ENCODE measurements at places on chromosomes 3 and 15.

GRCh38 chr3:133998691-133999241 is 31.0 kb downstream of the SLCO2A1 start:
- DNase-seq, result no peak

DNA sequence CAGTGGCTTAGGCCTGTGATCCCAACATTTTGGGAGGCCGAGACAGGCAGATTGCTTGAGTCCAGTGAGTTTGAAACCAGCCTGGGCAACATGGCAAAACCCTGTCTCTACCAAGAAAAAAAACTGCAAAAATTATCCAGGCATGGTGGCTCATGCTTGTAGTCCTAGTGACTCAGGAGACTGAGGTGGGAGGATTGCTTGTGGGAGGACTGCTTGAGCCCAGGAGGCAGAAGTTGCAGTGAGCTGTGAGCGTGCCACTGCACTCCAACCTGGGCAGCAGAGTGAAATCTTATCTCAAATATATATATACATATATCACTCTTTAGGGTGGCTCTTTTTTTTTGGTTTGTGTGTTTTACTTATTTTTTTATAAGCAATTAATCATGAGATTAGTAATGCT is 83.7 kb upstream of the WDR72 start:
- DNase-seq, result no peak

- DNase-seq, result no peak
Observed at GRCh38 chr15:59434481-59434880, 3.5 kb upstream of the FAM81A start.

DNA sequence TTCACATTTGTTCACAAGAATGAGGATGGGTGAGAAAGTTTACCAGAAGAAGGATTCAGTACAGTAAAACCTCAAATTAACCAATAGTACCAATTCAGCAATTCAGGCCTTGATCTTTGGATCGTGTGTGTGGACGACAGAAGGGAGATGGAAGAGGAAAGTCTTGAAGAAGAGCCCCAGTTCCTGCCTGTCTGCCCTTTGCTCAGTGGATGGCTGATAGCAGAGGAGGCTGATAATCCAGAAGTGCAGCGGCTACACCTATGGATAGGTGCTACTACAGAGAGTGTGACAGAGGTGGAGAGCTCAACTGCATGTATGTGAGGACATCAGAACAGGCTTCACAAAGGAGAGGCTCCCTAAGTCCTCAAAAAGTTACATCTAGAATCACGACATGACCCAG is 29.2 kb upstream of the PLXND1 start:
- DNase-seq, result no peak

GRCh38 chr15:39456582-39457330 is 124.1 kb upstream of the THBS1 start:
- DNase-seq, result no peak

GRCh38 chr15:58182460-58183163 is 44.4 kb downstream of the AQP9 start:
- DNase-seq, result peak; percentile 37

DNA sequence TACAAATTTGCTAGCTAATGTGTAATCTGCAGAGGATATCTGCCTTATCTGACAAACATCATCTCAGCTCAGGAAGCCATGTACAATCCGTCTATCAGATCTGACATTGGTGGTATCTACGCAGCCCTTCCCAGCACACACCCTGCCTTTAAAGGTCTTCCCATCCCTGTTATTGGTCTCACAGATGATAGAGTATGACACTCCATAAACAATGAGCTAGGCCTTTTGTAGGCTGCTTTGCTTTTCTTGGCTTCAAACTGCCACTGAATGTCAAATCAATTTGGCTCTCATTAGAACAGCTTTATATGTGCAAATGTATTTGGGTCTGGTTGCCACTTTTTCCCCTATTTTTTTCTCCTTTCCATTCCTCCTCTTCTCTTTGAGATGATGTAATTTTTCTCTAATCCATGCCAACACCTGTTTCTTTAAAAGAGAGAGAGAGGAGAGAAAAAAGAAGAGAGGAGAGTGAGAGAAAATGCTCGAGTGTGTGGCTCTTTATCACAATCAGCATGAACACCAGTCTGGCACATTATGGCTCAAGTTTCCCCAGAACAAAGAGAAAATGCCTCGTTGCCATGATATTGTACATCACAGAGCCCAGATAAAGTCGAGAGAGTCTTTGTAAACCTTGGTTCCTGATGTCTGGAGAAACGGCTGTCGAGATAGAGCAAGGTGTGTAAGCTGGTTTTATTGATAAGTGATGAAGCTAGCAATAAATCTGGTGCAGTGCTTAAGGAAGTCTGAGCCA is 80.8 kb upstream of the DPH6 start:
- no peak for DNase-seq

DNA sequence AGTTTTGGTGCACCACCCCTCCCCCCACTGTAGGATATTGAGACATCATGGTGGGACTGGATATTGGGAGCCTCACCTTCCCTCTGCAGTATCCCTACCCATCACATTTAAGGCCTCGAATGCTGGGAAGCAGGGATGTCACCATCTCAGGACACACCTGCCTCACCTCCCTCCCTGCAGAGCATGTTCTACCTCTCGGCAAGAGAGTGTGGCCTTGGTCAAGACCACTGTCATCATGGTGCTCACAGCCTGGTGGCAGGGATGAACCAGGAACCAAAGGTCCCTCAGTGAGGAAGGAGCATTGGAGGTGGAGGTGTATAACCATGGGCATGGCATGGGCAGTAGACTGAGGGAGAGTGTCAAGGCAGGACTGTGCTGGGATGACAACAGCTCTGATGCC is 104.8 kb downstream of the CORO2B start:
- no peak for DNase-seq

- no peak for DNase-seq
Observed at GRCh38 chr15:94485148-94485719, 253.9 kb downstream of the MCTP2 start.

DNA sequence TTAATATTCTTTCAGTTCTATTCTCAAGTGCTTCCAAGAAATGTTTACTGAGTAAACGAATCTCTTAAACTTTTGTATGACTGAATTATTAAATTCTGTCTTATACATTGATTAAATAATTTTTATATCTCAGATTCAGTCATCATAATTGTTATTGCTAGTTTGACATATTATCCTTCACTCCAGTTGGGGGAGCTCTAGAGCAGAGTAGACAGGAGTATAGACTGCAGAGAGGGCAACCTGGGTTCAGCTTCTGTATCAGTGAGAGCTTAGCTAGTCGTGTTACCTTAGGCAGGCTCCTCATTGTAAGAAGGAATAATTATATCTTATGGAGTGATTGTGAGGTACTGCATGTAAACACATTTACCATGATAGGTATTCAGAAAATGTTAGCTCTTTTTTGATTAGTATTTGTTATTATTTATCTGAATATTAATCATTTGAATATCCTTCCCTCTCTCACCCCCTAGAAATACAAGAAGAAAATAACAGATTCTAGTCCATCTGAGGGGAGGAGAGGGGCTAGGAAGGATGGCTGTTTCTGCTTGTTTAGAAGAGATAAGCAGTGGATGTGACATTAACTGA is 31.0 kb upstream of the ZCWPW2 start:
- no peak for DNase-seq

- no peak for DNase-seq
Observed at GRCh38 chr3:150743508-150743907, 19.5 kb downstream of the SIAH2 start.

- no peak for DNase-seq
Observed at GRCh38 chr3:12752809-12753208, 6.2 kb downstream of the TMEM40 start.

DNA sequence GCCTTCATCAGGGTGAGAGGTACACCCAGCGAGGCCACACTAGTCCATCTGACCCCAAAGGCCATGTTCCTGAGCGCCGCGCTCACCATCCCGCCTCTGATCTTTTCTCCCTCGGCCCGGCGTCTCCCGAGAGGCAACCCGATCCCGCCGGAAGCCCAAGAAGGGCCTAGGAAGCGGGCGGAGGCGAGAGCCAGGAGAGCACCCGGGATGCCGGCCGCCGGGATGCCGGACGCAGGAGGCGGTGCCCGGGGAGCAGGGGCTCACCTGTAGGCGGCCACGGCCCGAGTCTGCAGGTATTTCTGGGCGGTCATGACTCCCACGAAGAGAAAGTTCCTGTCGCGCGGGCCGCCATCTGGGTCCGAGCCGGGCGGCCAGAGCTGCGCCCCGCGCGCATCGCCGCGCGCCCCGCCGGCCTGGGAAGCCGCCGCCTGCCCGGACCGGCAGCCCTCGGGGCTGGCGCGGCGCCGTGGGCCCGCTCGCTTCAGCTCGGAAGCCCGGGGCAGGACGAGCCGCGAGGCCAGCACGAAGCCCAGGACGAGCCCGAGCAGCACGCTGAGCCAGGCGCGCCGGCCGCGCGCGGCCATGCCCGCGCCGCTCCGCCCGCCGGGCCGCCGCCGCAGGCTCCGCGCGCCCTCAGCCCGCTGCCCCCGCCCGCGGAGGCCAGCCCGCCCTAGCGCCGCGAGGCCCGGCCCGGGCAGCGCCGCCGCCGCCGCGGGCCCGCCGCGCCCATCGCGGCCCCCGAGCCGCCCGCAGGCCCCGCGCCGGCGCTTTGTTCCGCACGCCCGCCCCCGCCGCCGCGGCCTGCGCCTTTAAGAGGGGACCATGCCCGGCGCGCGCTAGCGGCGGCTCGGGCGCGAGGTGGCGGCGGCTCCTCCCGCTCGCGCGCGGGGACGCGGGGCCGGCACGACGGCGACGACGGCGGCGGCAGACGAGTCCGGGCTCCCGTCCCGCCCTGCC is 697 bp downstream of the CHSY1 start:
- DNase-seq, result peak; percentile 41

DNA sequence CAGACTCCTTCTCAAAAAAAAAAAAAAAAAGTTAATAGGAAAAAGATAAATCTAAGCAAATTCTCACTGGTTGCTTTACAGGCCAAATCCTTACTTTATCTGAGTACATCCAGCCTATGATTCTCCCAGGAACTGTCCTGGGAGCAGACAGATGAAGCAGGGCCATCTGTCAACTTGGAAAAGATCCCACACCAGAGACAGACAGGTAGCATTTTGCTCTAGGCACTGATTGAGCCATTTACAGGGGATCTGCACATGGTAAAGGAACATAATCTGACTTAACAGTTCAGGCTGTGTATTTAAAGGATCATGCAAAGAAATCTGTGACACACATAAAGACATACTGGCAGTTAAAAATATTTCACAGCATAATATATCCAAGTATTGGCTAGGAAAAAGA is 1006.5 kb downstream of the TBL1XR1 start:
- DNase-seq, result no peak

DNA sequence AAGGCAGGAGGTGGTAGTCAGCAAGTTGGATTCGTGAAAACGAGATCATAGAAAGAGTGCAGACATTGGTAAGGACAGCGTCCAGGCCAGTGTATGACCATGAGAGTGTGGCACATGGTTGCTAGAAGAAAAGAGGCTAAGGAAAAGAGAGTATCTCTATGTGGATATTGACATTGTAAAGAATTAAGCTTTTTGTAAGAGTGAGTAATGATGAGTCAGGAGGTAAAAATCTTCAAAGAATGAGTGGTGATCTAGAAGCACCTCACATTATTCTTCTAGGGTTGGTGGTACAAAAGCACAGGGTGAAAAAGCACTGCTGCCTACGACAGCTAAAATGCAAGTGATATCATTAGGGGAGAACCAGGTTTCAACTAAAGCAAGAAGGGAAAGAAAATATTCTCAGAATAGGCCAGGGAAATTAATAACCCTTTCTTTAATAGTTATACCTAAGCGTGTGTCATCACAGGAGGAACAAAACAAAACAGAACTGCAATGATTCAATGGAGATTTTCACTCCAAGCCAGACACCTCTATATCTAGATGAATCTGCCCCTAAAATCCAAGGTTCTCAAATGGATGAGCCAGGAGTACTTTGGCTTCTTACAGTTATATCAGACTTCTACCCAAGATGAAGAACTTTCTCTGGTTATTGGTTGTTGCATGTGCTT is 884.7 kb downstream of the NAALADL2 start:
- no peak for DNase-seq

GRCh38 chr3:192433704-192434103 is 293.6 kb downstream of the FGF12 start:
- DNase-seq, result no peak
